KBM-7 (cell line): ENCODE measurements at places on chromosomes 5 and 9.

DNA sequence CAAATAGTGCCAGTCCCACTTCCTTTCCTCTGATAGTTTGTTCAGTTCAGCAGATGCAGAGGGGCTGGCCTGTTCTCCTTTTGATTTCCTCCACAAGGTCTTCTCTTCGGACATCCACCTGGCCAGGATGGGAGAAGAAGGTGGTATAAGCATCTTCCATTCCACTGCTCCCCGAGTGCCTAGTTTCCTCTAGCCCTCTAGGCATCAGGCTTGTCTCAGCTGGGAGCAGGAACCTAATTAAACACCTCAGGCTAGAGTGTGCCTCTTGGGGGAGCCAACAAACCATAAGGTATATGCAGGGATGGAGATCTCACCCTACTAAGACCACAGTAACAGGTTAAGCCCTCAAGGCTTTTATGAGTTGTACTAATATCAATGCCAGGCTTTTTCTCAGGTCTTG, 835 bp upstream of the DND1 start:
- no peak for DNase-seq

DNA sequence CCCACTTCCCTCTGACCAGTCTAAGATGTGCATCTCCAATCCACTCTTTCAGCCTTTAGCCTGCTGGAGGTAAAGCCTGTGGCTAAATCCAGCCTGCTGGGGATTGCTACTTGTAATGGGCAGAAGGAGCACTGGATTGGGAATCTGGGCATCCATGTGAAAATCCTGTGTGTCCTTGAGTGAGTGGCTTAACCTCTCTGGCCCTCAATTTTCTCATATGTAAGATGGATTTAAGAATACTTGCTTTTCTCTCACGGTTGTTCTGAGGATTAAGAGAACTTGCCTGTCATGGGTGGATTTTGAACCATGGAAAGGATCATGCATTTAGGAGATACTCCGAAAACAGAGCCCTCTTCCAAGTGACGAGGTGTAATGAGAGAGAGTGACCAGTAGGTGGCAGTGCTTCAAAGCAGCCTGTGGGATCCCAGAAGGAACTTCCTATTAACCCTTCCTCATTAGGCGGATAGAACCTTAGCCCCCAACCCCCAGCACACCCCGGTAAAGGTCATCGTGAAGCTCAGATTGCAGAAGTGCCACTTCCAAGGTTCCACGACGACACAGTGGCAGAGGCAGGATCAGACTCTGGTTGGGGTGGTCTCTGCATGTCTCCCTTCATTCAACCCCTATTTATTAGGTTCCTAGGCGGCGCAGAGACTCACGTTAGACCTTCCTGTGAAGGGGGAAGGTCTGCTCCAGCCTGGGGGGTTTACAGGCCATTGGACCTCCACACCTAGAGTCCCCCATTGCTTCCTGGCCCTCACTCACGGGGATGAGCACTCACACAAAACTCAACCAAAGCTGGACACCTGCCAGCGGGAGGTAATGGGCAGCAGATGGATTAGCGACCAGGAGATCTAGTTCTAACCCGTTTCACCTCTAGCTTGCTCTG, 68.7 kb upstream of the ZNF618 start:
- peak; percentile 59 for DNase-seq

- no peak for DNase-seq
Measured at GRCh38 chr5:174717826-174718455, 6.4 kb upstream of the MSX2 start.

- no peak for DNase-seq
Measured at GRCh38 chr9:116342941-116343340, 189.3 kb downstream of the PAPPA start.

GRCh38 chr5:117337064-117337749, 762.6 kb upstream of the SEMA6A start:
- DNase-seq, result no peak

- peak; percentile 95 for DNase-seq
Measured at GRCh38 chr5:173327948-173328843, at the start of gene STC2. Gene STC2, minus strand, starts transcription at chr5:173328414. Its CDS starts 221 bp downstream, at chr5:173328193.

DNA sequence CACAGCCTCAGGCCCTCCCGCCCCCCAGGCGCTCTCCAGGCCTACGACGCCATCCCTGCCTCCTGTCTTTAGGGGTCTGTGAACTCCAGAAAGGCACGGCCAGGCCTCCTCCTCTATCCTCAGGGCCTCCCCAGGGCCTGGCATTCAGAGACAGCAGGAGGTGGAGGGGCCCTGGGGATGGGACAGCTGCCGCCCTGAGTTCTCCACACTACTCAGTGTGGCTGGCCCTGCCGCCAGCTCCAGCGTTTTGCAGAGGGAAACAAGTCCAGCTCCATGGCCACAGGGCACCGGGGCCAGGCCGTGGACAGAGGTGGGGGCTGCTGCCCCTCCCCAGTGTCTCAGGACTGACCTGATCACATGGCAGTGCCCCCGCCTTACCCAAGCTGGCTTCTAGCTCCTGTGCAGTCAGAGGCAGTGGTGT, 16.4 kb downstream of the SH3GLB2 start:
- DNase-seq, result no peak

DNA sequence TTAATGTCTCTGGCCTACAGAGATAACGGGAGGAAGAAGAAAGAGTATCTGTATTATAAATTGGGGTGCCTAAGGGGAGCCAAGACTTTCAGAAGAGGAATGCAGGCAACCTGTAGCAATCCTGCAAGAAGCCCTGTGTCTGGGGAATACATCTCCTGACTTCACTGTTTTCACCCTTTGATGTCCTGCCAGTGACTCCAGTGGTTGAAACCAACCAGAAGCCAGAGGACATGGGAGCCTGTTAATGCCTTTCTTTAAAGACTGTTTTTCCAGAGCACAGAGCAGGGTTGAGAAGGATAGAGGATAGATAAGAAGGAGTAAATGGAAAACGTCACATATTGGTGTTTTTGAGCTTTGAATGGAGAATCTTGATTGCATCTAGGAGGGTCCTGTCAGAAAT, 151.2 kb downstream of the HACD4 start:
- DNase-seq, result no peak

DNA sequence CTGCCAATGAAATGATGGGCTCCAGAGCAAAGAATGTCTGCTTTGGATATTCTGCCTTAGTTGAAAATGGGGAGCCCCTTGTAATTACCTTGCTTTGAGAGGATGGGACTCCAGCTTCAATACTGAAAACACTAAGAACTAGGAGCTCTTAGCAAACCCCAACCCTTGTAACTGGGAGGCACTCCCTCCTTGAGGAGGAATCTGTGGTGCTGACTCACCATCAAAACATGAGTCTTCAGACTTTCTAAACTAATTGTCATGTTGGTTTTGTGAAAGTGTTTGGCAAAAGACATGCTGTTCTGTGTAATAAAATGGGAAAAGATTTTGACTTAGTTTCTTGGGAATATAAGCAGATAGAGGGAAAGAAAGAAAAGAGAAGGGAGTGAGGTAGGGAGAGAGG, 91.9 kb upstream of the PTPRD start:
- no peak for DNase-seq

DNA sequence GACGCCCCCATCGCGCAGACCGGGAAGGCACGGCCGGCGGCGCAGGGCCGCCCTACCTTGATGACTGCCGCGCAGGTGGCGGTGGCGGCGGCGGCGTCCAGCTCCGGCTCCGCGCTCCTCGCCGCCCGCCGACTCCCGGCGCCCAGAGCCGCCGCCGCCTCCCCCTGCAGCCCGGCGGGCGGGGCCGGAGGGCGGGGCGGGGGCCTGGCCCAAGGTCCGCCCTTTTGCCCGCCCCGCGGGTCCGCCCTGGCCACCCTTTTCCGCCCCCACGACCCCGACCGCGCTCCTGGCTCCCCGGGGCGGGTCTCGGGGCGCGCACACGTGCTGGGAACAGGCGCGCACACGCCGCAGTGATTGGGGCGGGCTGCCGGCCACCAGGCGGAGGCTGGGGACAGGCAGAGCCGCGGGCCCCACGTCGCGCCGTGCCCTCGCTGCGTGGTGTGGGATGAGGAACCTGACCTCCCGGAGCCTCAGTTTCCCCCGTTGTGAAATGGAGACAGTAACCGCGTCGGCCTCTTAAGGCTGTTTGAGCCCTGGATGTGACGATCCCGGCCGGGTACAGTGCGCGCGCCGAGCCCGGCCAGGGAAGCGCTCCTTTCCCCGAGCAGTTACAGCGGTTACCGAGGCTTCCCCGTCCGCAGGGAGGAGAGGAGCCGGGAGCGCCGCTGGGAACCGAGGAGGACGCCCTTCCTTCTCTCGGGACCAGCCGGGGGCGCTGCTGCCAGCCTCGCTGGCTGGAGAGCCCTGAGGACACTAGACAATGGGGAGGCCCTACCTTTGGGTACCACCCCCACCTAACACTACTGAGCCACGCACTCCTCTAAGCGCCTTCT, at the start of gene CORO2A:
Gene CORO2A, minus strand, starts transcription at position 135 of the 833 bp plus-strand sequence. CDS start 34,977 bp downstream, outside the sequence.
- peak; percentile 81 for DNase-seq

- no peak for DNase-seq
Measured at GRCh38 chr5:117461403-117461802, 886.8 kb upstream of the SEMA6A start.

GRCh38 chr5:88944751-88945531, 62.0 kb upstream of the MEF2C start:
- peak; percentile 51 for DNase-seq

DNA sequence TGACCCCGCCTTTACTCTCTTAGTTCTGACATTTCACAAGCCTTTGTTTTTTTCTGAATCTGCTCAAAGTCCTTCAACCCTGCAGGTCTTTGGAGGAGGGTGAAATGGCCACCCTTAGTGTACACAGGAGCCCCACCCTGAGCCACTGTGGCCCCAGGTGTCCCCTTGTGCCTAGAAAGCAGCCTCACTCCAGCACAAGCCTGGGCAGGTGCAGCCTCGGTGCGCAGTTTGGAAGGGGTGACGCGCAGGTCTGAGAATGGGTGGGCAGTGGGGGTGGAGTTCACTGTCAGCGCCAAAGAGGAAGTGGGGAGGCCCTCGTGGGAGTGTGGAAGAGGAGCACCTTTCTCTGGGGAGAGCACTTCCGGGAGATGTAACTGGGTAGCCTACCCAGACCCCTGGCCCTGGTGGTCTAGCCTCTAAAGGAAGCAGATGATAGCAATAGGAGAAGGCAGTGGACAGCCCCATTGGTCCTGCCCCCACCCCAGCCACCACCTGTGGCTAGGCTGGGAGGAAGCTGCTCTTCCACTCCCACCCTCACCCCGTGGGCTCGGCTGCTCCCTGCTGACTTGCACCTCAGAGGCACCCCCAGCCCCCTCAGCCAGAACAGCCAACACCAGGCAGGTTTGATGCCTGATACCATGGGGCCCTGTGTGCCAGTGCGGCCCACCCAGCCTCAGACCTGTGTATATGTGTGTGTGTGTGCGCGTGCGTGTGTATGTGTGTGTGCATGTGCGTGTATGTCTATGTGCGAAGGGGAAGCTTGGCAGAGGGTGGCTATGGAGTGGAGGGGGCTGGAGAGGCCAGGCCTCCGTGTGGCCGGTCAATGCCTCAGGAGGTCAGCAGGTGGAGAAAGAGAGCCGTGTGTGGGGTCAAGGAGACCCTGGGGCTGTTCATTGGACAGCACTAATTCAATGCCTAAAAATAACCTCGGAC, 16.8 kb upstream of the DAB2IP start:
- peak; percentile 80 for DNase-seq

GRCh38 chr9:515665-516064, 301.0 kb downstream of the DOCK8 start:
- DNase-seq, result no peak

DNA sequence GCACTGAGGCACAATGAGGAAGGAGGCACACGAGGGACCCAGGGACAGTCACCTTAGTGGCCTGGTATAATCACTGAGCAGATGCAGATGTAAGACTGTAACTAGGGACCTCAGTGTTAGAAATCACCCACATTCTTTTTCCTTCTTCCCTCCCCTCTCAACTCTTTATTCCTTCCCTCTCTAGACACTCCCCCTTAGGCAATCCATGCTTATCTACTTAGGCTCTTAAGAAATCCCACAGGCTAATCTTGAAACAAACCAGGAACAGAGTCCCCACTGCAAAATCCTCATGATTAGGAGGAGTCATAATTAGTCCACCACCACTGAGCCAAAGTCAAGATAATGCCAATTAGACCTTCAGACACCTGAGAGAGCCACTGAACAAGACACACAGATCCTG, 84.7 kb downstream of the ELAVL2 start:
- DNase-seq, result no peak

DNA sequence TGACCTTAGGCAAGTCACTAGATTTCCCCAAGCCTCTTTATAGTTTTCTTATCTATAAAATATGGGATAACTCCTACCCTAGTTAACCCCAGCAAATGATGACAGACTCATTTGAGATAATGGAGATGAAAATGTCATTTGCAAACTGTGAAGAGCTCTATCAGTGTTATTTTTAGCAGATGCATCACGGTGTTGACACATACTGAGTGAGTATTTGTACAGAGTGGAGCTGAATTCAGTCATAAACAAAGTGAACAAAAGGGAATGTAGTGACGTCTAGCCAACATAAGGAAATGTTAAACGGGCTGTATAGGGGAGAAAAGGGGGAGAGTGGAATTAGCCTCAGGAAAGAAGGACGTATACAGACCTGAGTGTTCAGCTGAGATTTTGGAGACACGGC, 75.9 kb downstream of the NMUR2 start:
- no peak for DNase-seq

DNA sequence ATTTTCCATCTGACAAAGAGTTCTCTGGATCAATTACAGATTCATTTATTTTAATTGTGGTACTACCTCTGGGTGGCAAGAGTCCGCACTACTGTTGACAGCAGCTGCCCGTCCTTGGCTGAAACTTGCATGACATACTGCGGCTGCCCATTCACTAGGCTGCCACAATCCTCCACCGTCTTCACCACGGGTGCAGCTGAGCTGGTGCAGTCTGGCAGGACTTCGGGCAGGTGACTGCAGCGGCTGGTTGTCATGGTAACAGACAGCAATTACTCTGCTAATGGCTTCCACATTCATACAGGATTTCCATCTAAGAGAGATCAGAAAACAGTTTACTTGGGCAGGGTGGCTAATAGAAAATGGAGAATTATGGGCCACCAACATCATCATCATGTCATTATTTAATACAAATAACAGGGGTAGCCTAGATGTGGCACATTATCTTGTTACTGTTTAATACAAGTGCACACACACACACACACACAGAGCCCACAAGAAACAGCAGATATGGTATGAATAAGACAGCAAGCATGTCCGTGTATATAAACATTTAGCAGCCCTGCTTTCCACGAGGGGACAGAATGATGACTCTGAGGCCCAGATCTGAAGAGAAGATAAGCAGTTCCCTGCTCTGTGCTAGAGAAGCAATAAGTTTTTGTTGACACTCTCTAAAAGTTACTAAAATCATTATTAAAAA, 112.3 kb downstream of the MARCHF3 start:
- DNase-seq, result no peak

DNA sequence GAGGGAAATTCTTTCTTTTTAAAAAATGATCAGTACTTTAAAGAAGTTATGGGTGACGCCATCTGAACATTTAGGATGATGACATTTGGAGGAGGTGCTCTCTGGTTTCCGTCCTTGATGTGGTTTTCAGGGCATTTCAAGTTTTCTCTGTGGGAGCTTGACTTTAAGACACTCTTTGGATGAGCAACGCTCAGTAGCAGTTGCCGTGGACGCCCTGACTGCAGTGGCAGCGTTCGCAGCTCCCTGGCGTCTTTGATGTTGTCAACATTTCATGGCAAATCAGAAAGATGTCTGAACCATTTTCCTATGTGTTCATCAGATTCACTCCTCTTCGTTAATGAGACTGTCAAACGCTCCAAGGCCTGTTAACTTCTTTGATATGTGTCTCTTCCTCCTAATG, 86.1 kb downstream of the ZNF354C start:
- DNase-seq, result no peak
